ENCODE measurements at places on chromosomes 3 and 15.

DNA sequence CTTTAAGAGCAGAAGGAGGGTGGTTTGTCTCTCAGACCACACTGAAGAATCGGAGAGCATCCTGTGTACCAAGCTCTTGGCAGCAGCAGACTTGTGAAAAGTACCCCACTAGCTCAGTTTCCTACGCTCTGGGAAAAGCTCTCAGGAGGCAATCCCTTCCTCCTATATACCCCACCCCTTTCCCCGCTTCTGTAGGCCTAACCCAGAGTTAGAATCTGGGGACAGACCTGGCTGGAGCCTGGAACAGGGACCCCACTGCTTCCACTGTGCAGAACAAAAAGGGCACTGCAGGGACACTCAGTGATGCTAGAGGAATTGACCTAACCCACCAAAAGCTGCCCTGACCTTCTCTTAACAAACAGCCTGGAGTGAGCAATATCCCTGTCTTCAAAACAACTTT, 70.0 kb upstream of the CCDC39 start:
- no peak for DNase-seq

GRCh38 chr15:79282371-79283251, at the start of gene ANKRD34C:
Gene ANKRD34C, plus strand, starts transcription at chr15:79282722. Its CDS starts 10,563 bp downstream, at chr15:79293285.
- no peak for DNase-seq

- no peak for DNase-seq
Measured at GRCh38 chr3:18264361-18264760, 160.8 kb downstream of the SATB1 start.

- no peak for DNase-seq
Measured at GRCh38 chr3:157051591-157051990, 108.4 kb downstream of the CCNL1 start.

GRCh38 chr3:159025733-159026132, 223.9 kb downstream of the MFSD1 start:
- no peak for DNase-seq

DNA sequence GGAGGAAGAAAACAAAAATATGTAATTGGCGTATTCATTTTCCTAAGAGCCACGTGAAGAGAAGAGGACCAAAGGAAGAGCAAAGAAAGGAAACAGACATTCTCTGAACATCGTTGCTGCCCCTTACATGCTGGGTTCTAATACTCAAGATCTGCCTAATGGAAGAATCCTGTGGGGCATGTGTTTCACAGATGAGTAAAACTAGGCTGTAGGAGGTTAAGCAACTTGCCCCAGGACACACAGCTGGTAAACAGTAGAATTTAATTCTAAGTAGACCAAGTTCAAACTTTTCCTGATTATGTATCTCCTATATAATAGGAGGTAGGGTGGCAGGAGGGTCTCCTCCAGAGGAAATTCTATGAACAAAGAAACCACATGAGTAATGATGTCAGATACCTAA, 106.1 kb upstream of the TNFAIP8L3 start:
- DNase-seq = no peak

DNA sequence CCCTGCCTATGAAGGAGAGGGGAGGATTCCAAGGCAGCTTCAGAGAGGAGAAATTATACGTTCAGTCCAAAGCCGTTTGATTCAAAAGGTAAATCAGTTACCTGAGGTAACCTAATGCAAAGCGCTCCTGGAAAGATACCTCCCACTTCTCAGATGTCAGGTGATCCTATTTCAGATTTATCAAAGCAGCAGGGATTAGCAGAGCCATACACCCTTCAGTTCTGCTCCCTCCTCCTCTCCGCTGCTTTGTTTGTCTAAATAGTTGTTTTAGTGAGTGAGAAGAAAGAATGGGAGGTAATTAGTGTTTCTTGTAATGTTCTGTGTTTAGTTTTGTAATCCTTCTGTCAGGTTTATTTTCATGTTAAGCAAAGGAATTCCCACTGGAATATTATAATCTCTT, 81.1 kb downstream of the SOX14 start:
- DNase-seq = no peak

DNA sequence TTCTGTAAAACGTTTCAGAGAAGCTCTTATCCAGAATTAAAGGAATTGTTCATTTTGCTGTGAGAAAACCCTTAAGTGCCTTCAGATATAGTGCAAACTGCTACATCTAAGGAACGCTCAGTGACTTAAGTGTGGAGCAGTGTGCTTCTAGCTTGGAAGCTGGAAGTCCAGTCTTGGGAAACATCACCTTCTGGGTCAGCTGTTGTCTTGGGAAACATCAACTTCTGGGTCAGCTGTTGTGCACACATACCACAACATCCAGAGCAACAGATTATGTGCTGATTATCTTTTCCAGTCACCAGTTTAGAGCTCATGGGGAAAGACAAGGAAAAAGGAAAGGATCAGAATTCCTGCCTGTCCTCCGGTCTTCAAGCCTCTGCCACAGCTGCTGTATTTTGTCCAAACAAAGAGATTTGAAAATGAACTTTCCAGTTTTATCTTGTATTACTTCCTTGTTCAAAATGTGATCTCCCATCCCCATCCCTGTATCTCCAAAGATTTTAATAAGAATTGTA, 713.6 kb downstream of the NSUN3 start:
- DNase-seq = no peak

GRCh38 chr3:190558796-190559195, 44.9 kb downstream of the IL1RAP start:
- no peak for DNase-seq

GRCh38 chr3:33071946-33072345, 25.0 kb downstream of the GLB1 start:
- DNase-seq = no peak

DNA sequence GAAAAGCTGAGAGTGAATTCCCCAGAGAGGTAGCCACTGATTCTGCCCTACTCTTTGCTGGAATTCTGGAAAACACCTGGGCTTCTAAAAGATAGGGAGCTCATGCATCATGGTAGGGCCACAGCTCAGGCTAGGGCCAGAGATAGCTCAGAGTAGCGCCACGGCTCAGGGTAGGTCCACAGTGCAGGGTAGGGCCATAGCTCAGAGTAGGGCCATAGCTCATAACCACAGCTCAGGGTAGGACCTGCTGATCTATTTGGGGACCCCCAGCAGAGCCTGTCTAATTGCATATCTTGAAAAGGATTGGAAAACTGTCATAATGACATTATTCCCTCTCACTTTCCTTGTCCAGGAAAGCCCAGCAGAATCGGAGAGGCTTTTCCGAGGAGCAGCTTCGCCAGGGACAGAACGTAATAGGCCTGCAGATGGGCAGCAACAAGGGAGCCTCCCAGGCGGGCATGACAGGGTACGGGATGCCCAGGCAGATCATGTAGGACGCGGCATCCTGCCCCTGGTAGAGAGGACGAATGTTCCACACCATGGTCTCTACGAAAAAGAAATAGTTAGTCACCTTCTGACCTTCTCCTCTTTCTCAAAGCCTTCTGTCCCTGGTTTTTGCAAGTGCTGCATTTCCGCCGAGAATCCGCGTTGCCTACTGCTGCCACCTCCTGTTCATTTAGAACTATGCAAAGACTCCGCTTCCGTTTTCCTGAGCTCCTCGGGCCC, 14.5 kb downstream of the TAGLN3 start:
- DNase-seq = peak; percentile 62

- no peak for DNase-seq
Measured at GRCh38 chr3:150327678-150328653, 80.1 kb upstream of the TSC22D2 start.

DNA sequence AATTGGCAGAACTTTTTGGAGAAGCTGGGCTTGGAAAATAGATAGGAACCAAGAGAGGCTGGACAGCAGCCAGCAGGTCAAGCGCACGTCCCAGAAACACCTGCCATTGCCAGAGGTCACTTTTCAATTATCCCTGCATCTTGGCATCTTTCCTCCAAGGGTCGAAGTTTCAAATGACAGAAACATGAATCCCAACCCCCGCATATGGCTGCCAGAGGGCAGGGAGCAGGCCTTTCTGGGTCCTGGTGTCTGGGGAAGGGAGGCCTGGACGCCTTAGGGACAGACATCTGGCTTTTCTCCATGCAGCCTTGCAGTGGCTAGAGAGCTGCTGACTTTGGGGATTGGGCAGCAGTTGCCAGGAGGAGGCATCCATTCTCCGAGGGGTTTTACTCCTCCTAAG, 164.5 kb upstream of the TPM1 start:
- no peak for DNase-seq

DNA sequence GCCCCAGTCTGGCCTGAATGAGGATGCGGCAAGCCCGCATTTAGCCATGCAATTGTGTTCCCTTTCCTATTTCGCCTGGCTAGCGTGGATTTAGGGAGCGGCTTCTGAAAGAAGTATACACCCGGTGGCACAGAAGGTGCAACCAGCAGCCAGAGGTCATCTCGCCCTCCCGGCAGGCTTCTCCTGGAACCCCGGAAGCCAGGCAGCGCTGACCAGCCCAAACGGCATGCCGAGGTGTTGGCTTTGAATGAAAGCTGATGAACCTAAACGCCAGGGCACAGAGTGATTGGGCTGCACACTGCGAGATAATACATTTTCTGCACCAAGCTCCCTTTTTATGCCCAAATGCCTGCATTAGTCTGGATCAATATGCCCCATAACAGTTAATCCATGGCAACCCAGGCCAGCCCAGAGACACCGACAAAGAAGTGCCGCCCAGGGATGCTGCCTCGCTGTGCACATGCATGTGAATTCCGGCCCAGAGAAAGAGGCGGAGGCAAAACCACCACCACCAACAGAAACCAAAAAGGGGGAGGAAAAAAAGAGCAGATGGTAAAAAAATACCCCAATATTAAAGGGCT, 1.4 kb downstream of the SRGAP3 start:
- DNase-seq = no peak

DNA sequence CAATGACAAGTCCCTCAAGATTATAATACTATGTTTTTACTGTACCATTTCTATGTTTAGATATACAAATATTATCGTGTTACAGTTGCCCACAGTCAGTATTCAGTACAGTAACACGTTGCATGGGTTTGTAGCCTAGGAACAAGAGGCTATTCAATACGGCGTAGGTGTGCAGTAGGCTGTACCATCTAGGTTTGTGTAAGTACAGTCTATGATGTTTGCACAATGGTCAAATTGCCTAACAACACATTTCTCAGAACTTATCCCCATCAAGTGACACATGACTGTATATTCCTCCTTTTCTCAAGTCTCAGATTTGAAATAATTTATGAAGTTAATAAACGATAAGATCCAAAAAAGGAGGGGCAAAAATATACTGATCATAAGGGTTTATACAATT, 21.7 kb downstream of the ZDHHC3 start:
- no peak for DNase-seq

GRCh38 chr3:107206141-107206540, 171.1 kb upstream of the CCDC54 start:
- no peak for DNase-seq

- DNase-seq = no peak
Measured at GRCh38 chr3:121562148-121562547, 5.6 kb upstream of the ARGFX start.

GRCh38 chr15:97009031-97009431, 678.5 kb downstream of the NR2F2 start:
- DNase-seq = no peak

GRCh38 chr15:73660455-73660854, 23.7 kb upstream of the CD276 start:
- no peak for DNase-seq

DNA sequence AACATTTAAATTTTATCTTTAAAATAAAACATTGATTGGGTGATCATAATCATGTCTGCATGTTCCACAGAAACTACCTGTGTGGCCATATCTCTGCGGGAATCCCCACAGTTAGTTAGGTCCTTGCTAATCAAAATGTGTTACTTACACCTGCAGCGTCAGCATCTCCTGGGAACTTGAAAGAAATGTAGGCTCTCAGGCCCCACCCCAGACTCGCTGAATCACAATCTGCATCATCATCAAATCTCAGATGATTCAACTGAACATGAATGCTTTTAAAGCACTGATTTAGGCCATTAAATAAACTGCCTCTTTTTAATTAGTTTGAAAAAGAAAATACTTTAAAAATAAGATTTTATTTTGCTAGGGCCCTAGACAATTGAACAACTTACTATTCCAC, 577.8 kb downstream of the PYDC2 start:
- DNase-seq = no peak

DNA sequence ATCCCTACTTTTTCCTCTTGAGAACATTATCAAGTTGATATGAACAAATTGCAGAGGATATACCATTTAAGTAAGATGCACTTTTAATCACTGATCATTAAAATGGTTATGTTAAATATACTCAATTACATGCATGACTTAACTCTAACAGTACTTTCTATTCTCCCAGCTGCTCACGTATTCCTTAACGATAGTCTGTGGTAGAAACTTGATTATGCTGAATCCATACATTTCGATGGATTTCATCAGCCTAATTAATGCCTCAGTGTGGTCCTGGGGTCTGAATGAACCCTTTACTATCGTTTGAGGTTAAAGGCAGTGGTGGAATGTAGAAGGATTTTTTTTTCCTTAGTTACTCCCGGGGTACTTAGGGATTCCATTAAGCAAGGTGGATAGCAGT, 18.6 kb downstream of the SOX2 start:
- DNase-seq = no peak

GRCh38 chr3:11556851-11557644, 86.7 kb downstream of the VGLL4 start:
- no peak for DNase-seq

DNA sequence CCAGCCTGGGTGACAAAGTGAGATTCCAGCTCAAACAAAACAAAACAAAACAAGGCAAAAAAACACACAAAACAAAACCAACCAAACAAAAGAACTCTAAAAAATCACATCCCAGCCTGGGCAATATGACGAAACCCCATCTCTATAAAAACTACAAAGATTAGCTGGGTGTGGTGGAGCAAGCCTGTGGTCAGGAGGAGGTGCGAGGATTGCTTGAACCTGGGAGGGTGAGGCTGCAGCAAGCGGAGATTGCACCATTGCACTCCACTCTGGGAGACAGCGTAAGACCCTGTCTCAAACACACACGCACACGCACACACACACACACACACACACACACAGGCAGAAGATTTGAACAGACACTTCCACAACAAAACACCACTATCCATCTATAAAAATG, 99.6 kb downstream of the SHQ1 start:
- no peak for DNase-seq

DNA sequence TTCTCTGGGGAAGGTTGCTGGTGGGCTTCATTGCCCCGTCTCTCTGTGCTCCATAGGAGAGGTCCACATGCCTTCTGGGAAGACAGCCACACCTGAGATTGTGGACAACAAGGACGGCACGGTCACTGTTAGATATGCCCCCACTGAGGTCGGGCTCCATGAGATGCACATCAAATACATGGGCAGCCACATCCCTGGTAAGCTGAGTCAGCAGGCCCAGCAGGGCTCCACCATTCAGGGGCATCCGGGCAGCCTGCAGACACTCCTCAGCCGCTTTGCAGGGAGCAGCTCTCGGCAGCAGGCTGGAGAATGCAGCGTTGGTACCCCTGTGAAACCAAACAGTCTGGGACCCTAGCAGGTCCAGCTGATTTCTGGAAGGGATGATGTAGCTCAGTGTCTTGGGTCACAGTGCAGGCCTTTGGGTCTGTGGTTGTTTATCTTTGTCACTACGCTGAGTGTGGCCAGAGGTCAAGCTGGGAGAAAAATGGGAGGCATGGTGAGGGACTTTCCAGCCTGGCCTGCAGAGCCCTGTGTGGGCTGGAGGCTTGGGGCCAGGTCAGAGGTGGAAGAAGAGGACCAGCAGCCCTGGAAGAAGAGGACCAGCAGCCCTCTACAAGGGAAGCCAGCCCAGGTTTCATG, 67.2 kb downstream of the DNASE1L3 start:
- DNase-seq = no peak
